GM20000 (cell line): ENCODE measurements at places on chromosomes 3 and 15.
A peak's percentile ranks its signal among the peaks of the same experiment; 100 is the strongest.

GRCh38 chr3:194500198-194500597 lies 13.4 kb upstream of the ATP13A3 start:
- no peak for DNase-seq

DNA sequence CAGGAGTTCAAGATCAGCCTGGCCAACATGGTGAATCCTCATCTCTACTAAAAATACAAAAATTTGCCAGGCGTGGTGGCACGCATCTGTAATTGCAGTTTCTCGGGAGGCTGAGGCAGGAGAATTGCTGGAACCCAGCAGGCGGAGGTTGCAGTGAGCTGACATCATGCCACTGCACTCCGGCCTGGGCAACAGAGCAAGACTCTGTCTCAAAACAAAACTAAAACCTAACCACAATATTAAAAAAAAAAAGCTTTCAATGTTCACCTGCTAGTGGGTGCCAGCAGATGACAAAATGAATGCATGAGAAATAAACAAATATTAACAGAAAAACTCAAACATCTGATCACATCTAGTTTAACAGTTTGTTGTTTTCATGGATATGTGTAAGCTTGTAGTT lies 9.0 kb downstream of the SLC24A1 start:
- no peak for DNase-seq

DNA sequence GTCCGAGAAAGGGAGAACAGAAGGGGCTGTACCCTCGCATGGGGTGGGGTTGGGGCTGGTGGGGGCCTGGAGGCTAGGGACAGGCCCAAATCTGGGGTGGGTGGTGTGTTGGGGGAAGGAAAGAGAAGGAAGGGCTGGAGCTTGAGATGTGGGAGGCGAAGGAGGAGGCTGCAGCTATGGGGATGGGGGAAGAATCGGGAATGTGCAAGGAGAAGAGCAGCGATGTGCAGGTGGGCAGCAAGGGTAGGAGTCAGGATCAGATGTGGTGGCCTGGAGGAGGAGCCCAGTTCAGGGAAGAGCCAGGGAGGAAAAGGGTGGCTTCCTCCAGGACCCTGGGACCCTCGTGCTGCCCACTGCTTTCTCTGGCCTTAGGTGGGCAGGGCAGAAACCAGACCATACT lies 21.2 kb downstream of the ZNF35 start:
- DNase-seq, result no peak

- no peak for DNase-seq
Observed at GRCh38 chr3:53616321-53616720, 121.9 kb downstream of the CACNA1D start.

- no peak for DNase-seq
Observed at GRCh38 chr3:62378921-62379320, 5.6 kb upstream of the FEZF2 start.

GRCh38 chr3:31832551-31832950 lies 148.5 kb downstream of the OSBPL10 start:
- no peak for DNase-seq

GRCh38 chr15:68188647-68189046 lies 16.5 kb downstream of the CALML4 start:
- DNase-seq, result peak; percentile 13
